ENCODE measurements at places on chromosomes 5 and 9.

DNA sequence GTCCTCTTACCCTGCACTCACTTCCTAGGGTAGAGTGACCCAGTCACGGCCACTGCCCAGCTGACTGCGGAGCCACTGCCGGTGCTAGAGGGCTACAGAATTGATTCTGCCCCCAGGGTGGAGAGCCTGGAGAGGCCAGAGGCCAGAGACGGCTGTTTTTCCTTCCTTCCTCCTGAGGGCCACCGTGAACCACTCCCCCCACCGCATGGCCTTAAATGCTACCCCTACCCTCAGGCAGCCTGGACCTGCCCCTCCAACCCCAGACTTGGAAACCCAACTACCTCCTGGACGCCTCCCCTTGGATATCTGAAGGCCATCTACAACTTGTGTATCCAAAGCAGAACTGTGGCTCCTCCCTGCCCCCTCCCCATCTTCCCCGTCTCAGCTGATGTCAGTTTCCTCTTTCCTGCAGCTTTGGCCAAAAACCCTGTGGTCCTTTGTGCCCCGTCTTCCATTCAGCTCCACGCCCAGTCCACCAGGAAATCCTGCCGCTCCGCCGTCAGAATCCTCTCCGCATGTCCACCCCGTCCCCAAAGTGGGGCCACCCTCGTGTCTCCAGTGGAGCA, 16.3 kb downstream of the SH2D3C start:
- peak; percentile 68 for DNase-seq

GRCh38 chr9:72947984-72948465, 4.8 kb downstream of the ALDH1A1 start:
- no peak for DNase-seq

GRCh38 chr5:96636046-96636445, 26.1 kb upstream of the CAST start:
- no peak for DNase-seq

DNA sequence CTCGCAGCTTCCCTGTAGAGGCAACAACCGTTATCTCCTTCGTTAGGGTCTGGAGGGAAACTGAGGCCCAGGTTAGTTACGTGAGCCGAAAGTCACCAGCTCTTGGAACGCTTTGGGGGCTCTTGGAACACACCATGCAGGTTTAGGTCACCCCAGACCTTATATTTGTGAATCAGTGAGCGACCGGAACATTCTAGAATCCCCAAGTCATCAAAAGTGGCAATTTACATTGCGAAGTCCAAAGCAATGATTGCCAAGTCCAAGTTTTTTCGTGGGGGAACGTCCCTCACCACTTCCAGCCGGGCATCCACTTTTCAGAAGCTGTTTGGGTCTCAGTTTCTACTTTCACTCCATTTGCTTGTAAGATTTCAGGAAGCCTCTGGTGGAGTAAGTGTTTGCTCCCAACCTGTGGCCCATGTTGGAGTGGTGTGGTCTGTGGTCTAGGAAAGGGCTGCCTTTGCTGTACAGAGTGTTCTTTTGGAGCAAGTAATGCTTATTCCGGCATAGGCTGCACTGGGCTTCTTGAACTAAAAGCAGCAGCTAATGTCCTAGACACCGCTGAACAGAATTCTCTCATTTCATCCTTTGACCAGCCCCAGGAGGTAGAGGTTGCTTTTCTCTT, 32.8 kb upstream of the SPRY4 start:
- DNase-seq = no peak

DNA sequence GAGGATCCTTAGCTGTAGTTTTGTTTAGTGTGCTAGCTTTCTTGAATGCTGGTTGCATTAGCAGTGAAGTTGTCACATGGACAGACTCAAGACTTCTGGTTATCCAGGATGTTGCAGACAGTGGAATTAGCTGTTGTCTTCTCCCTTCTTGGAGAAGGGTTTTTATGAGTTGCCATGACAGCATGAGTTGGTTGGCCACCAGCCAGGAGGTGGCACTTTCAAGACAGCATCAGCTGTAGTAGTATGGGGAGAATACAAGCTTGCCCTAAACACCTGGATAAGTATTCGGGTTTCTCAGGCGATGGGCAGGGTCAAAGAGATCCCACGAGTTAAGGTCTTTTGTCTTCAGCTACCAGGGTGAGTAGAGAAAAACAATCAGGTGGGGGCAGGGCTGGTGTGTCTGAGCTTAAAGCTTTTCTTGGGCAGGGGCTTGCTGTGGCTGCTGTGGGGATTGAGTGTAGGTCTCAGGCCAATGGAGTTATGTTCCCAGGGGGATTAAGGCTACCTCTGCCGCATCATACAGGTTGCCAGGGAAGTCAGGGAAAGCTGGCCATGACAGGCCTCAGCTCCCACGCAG, 7.7 kb upstream of the C5orf47 start:
- no peak for DNase-seq

DNA sequence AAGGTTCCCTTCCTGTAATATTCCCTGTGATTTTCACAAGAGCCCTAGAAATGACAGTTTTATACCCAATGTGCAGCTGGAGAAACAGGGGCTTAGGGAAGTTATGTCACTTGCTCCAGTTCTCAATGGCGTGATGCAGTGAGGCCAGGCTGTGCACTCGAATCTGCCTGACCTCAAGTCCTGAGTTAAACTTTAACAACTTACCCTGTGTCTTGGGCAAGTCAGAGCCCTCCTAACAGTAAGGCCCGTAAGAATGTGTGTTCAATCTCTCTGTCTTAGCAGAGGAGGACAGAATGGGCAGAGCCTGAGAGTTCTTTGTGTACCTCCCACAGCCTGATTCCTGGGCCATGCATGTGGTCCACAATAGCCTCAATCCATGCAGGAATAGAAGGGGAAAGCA, 181.1 kb downstream of the TRIM32 start:
- no peak for DNase-seq

DNA sequence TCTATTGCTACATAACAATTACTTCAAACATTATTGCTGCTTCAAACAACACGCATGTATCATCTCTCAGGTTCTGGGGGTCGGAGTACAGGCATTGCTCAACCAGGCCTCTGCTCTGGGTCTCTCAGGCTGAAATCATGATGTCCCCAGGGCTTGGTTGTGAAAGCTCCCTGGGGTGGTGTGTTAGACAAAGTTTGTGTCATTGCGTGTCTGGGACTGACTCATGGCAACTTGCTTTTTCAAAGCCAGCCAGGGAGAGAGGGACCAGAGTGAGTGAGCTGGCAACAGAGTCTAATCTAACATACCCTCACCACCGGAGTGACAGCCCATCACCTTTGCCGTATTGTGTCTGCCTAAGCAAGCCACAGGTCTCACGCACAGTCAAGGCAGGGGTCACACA, 259.2 kb upstream of the NFIL3 start:
- DNase-seq = no peak

DNA sequence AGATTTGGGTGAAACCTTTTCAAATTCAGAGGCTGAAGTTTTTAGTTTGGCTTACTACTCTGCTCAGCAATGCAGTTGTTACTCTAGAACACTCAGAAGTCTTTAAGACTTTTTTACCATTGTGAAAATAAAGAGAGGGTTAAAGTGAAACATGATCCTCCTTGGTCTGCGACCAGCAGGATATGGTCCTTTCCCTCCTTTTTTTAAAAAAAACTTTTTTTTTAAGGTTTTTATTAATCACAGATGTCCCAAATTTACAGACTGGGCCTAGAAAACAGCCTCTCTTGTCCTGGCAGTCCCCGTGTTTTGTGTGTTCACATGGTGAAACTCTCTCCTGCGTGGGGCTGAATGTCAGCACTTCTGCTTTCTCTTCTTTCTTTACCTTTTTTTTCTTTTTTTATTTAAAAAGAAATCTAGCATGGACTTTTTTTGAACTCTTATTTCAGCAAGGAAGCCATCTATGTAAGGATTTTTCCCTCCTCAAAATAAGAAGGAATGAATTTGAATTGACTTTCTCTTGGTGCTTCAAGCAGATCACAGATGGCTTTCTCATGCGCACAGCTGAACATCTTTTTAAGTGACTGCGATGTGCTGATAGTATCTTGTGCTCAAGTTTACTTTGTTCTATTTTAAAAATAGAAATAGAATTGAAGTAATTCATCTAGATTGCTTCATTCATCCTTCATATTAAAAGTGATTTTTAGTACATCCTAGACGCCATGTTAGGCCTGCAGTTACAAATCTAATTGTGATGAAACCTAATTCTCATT, 128.7 kb upstream of the OTULINL start:
- DNase-seq = no peak

DNA sequence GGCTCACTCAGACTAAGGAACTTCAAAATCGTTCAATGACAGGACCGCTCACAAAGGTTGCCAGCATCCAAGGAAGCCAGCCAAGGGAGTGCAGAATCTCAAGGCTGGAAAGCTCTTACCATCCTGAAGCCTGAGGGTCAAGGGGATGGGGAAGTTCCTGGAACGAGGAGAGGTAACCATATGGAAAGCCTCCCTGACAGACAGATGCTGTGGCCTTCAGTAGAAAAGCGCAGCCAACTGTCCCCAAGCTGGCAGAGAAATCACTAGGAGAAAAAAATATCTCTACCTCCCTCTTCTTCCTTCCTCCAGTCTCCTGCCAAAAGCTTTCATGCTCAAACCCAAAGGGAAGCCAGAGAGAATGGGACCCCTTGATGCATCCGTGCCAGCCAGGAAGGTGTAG, 90.5 kb upstream of the RANBP3L start:
- no peak for DNase-seq

DNA sequence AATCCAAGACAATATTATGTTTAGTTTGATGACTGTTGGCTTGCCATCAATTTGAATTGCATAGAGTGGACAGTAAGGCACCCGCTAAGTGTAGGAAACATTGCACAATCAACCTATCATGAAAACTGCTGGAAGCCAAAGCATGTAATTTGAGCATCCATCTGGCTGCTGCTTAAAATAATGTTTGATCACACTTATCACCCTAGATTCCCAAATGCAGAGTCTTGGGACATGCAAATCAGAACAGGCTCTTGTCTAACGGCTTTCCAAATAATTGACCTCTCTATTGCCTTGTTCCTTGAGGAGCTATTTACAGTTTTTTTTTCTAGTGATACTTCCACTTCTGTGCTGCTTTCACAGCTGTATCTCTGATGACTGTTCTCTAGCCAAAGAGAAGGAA, 342.1 kb downstream of the PRR16 start:
- DNase-seq = no peak

- DNase-seq = no peak
Observed at GRCh38 chr5:50745221-50745910, 78.9 kb downstream of the PARP8 start.

- no peak for DNase-seq
Observed at GRCh38 chr5:122170620-122171019, 41.3 kb downstream of the ZNF474 start.

Data from endothelial cell (in vitro differentiated cells).